Activated CD4-positive, alpha-beta T cell treated with anti-CD3 and anti-CD28 coated beads, Interleukin-2, amount 50 U/mL, for 16 hours (primary cell): ENCODE measurements at places on chromosomes 11 and 22.

GRCh38 chr22:26675687-26676268, 18.4 kb downstream of the MIAT start:
- DNase-seq: no peak

DNA sequence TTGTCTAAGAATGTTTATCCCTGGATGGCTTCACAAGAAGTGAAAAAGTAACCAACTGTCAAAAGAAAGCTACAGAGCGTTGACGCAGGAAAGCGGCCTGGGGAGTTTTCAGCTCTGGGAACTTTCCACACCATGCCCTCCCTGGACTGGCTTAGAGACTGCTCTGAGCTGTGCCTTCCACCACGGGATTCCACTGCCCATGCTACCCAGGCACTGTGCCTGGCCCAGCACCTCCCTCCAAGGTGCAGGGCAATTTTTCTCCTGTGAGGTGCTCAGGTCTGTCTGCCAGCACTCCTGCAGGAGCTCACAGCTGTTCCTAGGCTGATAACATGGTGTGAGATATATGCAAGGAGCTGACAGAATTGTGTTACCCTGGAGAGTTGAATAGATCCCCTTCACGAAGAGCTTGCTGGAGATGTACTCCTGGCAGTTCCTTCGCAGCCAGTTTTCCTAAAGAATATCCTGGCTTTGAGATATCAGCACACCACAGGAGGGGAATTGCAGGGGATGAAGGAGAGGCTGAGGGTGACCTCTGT, 258.3 kb upstream of the B3GAT1 start:
- DNase-seq: no peak

- peak; percentile 32 for DNase-seq
Measured at GRCh38 chr11:57476757-57477506, 16.6 kb downstream of the RTN4RL2 start.

DNA sequence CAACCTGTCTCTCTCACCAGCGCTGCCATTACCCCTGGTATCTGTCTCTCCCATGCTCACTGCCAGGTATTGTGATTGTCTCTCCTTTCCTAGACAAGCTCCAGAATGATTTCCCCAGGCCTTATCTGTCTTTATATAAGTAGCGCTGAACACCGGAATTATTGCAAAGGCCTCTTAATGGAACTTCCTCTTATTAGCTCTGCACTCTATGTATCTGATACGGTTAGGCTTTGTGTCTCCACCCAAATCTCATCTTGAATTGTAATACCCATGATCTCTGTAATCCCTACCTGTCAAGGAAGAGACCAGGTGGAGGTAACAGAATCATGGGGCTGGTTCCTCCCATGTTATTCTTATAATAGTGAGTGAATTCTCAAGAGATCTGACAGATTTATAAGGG, 39.3 kb downstream of the DDI1 start:
- no peak for DNase-seq

DNA sequence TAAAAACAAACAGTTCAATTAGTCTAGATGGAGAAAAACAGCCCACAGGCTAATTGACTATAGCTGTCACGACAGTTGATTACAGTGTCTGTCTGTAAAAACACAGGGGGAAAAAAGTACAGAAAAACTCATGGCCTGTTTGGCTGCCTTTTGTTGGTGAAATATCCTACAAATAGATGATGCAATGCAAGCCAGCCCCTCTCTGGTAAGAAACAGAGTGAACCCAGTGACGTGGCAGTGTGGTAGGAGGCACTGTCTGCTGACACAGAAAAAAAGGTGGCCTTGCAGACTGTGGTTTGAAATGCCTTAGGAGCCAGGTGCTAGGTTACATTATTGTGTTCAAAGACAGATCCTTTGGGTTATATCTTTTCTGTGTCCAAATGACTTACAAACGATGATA, 431.4 kb upstream of the CCDC90B start:
- DNase-seq: no peak

DNA sequence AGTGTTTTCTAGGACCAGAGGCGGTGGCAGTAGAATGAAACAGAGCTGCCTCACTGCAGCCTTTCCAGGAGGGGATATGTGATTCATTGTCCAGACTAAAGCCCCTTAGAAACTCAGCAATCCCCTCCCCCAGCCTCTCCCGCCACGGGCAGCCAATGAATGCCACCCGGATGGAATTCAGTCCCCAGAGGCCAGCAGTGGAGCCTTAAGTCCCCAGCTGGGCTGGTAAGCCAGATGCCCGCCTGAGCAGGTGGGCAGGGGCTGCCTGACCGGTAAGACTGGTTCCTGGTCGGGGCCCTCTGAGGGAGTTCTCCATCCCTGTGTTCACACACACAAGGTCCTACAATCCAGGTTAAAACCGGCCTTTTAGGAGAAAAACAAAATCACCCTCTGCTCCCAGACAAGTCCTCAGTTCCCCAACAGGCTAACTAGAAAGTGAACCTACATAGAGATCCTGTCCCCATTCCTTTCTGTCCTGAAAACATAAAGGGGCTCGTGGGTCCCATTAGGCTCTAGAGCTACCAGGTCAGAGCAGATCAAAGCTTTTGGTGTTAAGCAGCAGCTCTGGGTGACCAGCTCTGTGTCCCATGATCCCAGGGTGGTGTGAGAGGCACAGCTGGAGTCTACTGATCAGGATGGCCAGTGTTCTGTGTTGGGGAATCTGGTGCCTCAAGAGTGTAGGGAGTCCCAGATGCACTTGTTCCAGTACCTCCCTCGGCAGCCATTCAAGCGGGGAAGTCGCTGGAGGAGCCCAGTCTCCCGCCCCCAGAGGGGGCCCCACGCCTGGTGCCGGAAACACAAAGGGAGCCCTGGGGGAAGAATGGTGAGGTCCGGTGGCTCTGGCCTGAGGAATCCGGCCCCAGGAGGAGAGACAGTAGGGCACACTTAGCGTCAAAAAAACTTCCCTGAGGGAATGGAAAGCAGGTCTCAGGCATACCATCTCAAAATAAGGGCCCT, 2.6 kb downstream of the PATZ1 start:
- DNase-seq: peak; percentile 39

GRCh38 chr11:33652930-33653329, 47.7 kb downstream of the C11orf91 start:
- DNase-seq: no peak

GRCh38 chr11:115912484-115912945, 408.3 kb upstream of the CADM1 start:
- DNase-seq: no peak
